GM06990 (cell line): ENCODE measurements at places on chromosomes 2 and 18.

GRCh38 chr18:46452820-46453219, 204.2 kb downstream of the LOXHD1 start:
- DNase-seq: no peak

GRCh38 chr2:195532628-195533271, 124.3 kb upstream of the SLC39A10 start:
- DNase-seq: peak; percentile 28

GRCh38 chr2:62335612-62336011, 139.7 kb downstream of the B3GNT2 start:
- DNase-seq: no peak

- DNase-seq: no peak
Observed at GRCh38 chr2:40256649-40257048, 195.2 kb downstream of the SLC8A1 start.
